ENCODE measurements at places on chromosomes 13 and 19.
A peak's percentile ranks its signal among the peaks of the same experiment; 100 is the strongest.

GRCh38 chr13:114148521-114148855, 16.1 kb upstream of the RASA3 start:
- peak; percentile 54 for DNase-seq

DNA sequence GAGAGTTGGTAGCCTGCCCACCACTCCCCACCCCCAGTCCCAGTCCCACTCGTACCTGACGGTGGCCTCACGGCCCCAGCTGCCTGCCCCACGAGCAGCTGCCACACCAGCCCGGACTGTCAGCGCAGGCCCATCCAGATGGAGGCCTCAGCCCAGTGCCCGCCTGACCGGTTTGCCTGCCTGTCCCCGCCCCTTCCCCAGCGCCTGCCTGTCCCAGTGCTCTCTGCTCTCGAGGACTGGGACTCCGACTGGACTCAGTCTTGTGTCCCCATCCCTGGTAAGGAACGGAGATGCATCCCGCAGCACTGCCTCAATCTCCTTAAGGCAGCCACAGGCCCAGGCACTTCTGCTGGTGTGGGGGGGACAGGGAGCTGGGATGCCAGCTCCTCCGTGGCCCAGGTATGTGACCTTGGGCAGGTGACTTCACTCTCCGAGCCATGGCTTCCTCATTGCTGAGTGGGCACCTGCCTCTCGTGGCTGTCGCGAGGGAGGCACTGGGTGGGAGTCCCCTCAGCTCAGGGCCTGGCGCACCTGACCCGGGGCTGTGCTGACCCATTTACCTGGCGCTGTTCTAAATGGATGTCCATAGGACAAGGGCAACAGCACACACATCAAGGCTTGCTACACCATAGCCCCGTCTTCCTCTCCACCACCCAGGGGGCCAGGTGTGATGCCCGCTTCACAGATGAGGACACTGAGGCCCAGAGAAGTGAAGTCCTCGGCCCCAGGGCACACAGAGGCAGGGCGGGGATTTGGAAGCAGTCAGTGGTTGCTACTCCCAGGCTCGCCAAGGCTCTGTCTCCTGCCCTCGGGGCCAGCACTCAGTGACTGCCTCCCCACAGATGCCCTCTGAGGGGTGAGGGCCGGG, at the start of gene NKPD1:
TSS of gene NKPD1 (minus strand) at position 113 of the 868 bp plus-strand sequence. CDS start 832 bp downstream, outside the sequence.
- no peak for DNase-seq

DNA sequence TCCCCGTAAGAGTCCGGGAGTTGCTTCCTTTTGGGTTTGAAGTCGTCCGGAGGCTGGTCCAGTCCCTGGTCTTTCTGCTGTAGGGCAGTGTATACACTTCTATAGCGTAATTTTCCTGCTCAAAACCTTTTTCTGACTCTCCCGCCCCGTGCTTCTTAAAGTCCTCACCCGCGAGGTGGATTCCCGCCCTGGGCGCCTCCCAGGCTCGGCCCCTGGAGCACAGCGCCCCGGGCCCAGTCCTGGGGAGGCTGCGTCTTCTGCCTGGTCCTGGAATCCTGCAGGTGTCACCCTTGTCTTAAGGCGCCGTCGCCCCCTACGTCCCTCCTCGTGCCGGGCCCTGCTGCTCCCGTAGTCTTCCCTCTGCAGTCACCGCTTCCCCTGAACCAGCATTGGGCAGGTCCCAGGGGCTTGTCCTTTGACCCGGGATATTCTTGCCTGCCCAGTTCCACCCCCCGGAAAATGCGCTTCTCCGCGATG, 34.4 kb upstream of the ZNF808 start:
- DNase-seq: no peak

GRCh38 chr19:44572581-44572900, 40.8 kb upstream of the IGSF23 start:
- no peak for DNase-seq

DNA sequence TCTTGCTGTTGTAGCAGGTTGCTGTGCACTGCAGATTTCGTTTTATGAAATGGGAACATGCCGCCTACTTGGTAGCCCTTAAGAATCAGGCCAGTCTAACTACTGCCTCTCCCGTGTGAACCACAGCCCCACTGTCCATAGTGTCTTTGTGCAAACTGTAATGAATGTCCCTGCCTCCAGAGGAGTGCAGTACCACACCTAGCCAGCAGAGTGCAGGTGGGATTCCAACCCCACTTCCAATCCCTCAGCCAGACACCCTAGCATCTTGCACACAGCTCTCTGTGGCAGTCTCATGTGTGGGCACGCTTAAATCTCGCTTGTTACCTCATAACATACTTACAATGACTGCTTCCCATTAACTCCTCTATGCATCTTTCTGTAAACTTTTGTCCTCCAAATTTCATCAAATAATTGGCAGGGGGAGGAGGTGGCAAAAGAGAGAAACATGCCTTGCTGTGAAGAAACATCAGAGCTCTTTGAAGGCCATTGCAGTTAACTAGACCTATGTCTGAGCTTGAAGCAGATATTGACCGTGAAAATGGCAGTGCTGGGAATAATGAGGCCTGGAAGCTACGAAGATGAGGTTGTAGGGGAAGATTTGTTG, 47.2 kb downstream of the ZAR1L start:
- no peak for DNase-seq

- no peak for DNase-seq
Measured at GRCh38 chr19:27654266-27654990, 1558.5 kb downstream of the UQCRFS1 start.

GRCh38 chr19:29576761-29577648, 29.1 kb upstream of the POP4 start:
- DNase-seq: no peak

Measured in KBM-7 (cell line).